ENCODE measurements at places on chromosomes 6 and 20. TPM values are rescaled to one million over a fixed set of nuclear protein-coding genes. Genes with fewer than 3 reads are reported as not detected.

PMEPA1 gene
- total RNA-seq: 51.1 TPM

- DNase-seq: peak; percentile 94
Measured at GRCh38 chr6:158060455-158061360, 79.0 kb downstream of the SYNJ2 start.

- peak; percentile 84 for DNase-seq
Measured at GRCh38 chr20:57432862-57433491, 41.8 kb downstream of the RBM38 start.

ZNF831 gene
- 0.18 TPM for total RNA-seq

Data from right cardiac atrium (tissue), 5 donors.